Activated T-cell treated with anti-CD3 and anti-CD28 coated beads, Interleukin-2, amount 50 U/mL, for 4 hours (primary cell): ENCODE measurements at places on chromosomes 6 and 20.

DNA sequence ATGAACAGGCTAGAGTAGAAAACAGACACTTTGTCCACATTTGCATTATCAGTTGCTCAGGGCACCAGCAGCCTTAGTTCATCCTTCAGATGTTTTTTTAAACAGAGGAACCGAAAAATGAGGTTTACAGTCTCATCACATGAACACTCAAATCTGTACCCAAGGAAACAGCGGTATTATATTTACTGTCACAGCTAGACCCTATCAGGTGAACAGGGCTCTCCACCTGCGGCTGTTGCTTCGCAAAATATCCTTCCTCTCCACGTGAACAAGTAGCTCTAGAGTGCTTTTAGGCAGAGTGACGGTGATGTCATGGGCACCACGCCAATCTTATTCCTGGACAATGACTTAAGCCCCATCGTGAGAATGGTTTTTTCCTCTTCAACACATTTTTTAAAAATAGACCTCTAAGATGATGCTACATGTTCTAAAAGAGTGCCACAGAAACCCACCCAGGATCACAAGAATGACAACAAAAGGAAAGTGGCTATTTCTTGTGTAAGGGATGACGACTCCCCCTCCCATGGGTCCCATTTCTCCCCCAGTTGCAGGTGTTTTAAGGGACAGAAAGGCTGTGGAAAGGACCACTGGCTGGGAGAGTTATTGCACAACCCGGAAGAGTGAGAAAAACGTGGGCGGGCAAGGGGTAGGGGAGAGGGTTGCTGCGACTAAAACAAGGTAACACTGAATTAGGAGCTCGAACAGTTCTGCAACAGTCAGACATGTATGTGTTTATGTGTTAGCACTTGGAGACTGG lies 77.7 kb downstream of the EFHC1 start:
- no peak for DNase-seq

DNA sequence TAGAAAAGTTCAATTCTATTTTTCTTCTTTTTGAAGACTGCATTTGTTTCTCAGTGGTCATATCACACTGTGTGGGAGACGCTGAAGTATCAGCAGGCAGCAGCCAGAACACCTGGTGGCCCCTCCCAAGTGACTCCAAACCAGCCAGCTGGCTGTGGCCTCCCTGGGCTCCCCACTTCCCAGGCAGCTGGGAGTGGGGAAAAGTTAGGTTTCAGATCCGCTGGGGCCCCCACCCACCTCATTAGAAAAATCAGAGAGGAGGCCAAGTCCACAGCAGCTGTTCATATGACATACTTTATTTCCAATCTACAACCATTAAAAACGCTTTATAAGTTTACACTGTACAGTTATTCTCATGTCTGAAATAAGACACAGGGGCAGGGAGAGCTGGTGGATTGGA lies 3.6 kb upstream of the DSN1 start:
- DNase-seq, result no peak

DNA sequence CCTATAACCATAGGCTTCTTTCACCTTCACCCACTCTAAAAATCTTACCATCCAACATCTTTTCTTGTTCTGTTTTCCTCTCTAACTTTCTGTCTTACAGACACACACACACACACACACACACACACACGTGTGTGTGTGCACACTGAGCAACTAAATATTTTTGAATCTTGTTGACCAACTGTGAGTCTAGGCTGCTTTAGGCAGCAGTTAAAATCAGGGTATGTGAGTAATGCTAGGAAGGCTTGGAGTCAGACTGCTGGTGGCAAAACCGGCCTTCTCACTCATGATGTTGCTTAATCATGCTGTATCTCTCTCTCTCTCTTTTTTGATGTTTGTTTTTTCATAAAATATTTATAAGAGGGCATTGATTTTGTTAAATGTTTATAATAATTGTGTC lies 103.1 kb upstream of the TBX18 start:
- DNase-seq, result no peak

DNA sequence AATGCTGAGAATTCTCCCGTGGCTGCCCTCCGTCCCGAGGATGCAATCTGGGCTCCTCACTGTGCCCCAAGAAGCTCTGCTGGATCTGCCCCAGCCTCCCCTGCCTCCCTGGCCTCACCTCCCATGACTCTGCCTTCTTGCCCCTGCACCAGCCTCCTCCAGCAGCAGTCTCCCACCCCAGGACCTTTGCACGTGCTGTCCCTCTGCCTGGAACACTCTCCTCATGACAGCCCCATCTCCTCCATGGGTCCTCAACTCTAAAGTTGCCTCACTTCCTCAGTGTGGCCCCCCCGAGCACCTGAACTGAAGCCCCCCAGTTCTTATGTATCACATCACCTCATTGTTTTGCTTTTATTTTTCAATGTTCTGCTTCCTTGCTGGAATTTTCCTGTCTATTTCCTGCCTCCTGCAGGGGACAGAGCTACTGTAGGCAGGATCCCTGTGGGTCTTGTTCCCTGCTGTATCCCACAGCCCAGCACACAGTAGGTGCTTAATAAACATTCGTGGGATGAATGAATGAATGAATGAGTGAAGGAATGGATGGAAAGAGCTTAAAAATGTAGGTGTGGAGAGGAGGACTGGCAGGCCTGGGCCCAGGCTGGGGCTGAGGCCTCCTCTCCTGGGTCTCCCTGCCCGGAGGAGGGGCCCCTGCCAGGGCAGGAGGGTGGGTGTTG lies 42.2 kb downstream of the CEBPB start:
- no peak for DNase-seq

- DNase-seq, result no peak
Observed at GRCh38 chr6:12507636-12508035, 208.9 kb upstream of the PHACTR1 start.

GRCh38 chr6:155493694-155494143 lies 38.1 kb upstream of the NOX3 start:
- no peak for DNase-seq

DNA sequence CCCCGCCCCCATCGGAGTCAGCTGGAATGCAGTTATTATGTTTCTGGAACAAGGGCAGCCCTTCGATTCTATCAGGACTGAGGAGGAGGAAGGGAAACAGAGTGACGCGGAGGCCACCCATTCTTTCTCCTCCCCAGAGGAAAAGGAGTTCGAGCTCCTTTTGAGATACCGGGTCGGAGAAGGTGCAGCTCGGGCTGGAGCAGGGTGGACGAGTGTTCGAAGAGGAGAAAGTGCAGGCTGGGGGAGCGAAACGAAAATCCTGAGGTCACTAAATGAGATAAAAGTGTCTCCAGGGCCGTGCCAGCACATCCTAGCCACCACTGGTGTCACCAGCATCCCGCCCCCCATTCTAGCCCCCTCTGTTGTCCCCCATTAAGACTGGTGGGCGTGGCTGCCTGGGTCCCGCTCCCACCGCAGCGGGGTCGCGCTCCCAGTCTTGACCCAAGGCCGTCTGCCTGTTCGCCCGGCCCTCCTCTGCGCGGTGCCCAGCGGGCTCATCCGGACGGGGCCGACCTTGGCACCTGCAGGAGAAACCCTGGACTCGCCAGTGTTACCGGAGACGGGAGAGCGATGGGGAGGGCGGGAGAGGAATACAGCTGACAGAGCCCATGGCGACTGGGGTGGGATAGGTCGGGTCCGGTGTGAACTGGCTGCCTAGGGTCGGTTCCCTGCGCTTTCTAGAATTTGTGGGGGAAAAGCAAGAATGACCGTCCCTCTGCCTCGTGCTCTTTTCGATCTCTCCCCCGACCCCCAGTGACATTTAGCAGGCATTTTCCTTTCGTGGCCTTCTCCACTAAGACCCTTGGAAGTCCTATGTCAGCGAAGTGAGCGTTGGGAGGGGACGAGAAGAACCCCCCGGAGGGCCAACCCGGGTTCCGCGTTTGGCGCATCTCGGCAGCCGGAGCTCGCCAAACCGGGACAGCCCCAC lies 16.2 kb downstream of the FOXA2 start:
- no peak for DNase-seq

GRCh38 chr6:129419324-129419723 lies 290.7 kb downstream of the ARHGAP18 start:
- DNase-seq, result no peak

DNA sequence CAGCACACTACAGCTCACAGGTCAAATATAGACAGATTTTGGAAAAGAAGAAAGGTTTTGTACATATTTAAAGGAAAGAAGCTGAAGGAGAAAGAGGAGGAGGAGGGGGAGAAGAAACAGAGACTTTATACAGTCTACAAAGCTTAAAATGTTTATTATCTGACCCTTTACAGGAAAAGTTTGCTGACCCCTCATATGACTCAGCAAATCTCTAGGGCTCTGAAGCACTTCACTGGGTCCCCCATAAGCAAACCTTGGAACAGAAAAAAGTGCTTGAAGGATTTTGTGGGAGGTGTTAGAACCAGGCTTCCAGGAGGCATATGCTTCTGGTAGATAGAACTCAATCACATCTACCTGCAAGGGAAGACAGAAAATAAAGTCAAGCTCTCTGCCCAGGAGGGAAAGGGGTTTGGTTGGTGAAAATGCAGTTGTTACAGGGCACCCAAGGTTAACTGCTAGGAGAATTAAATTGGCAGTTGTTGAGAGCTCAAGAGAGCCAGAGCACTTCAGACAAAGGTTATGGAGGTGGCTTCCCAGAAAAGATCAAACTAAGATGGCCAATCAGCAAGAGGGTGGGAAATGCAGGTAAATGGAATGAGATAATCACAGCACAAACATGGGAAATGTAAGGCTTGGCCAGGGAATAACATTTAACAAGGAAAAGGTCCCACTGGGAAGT lies 207.4 kb upstream of the SGK1 start:
- no peak for DNase-seq

- DNase-seq, result no peak
Observed at GRCh38 chr6:4665489-4666417, 110.5 kb upstream of the CDYL start.

GRCh38 chr20:20083807-20084206 lies 31.5 kb downstream of the CFAP61 start:
- no peak for DNase-seq

DNA sequence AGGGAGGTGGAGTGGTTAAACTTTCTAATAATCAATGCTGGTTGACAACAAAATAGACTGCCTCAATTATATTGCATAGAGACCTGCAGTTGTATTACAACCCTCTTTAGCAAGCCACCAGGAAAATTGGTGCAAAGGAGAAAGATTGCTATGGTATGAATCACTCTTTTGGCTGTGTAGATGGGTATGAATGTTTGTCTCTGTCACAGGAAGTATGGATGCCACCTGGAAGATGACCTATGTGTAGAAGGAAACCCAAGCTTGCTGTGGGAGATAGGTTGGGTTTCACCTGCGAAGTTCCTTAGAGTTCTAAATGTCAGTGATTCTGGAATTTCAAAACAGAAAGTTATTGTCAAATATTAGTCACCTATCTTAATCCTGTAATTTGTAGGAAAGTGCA lies 134.6 kb downstream of the SOBP start:
- DNase-seq, result no peak

DNA sequence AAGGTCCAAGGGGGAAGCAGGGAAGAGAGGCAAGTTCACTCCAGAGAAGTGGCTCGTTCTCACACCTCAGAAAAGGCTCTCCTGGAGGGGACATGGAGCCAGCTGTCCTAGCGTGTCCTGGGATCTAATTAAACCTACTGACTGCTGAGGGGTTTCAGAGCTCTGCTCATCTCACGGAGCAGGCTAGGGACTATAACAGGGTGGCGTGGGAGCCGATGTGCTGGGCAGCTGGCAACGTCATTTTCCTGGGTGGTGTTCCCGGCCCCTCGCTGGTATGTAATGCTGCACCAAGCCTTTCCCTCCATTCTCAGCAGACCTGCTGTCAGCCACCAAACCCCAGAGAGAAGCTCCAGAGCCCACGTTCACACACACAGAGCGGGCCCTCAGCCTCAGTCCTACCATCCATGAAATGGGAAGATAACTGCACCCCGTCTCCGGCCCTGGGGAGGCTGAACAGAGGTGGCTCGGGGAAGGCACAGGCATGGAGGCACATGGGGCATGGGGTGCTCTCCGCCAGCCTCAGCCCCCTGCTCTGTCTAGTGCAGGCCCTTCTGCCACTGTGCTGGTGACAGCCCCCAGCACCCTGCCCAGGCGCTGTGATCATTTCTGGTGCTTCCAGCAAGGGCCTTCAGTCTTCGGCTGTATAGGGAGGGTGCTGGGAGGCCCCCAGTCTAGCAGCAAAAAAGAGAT lies 1.9 kb downstream of the CST7 start:
- no peak for DNase-seq

GRCh38 chr20:6838181-6838826 lies 70.8 kb downstream of the BMP2 start:
- DNase-seq, result no peak

DNA sequence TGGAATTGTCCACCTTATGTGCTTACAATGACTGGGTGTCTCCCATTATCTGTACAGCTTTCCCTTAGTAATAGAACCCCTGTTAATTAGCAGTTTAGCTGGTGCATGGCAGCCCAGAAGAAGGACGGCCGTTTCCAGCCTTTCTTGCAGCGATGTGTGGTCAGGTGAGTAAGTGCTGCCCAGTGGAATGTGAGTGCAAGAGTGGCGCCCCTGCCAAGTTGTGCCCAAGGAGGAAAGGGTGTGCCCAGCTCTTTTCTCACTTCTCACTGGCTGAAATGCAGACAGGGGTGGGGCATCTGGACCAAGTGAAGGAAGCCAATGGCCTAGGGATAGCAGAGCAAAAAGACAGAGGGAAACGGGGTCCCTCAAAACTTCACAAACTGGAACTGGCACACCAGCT lies 296.8 kb downstream of the PREX1 start:
- DNase-seq, result no peak

- DNase-seq, result no peak
Observed at GRCh38 chr6:47206626-47207025, 103.1 kb downstream of the TNFRSF21 start.

DNA sequence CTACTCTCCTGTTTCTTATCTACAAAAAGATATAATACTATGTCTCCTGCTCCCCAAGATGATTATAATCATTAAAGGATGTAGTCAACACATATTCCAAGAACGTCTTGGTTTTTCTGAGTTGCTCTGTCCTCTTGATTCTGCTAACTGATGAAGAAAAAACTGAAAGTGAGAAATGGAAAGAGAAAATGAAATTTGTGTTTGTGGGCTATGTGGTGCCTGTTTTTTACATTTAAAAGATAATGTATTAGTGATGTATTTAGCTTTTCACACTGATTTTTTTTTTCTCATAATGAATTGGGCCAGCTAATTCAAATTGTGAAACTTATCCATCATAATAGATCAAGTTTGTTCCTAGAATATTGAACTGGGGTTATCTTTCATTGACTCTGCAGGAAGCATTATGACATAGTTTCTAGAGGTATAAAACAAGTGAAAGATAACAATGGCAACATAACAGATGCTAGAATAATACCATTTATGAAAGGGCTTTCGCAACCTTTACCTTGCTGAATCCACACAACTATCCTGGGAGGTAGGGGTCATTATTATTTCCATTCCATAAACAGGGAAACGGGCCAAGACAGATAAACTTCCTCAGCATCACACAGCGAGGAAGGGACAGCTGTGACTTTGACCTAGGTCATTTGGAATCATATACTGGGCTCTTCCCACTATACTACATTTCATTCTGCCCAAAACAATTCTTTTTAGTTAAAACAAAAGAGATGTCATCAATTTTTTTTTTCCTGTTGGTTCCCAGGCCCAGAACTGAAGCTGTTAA lies 336.7 kb downstream of the GJA1 start:
- no peak for DNase-seq

DNA sequence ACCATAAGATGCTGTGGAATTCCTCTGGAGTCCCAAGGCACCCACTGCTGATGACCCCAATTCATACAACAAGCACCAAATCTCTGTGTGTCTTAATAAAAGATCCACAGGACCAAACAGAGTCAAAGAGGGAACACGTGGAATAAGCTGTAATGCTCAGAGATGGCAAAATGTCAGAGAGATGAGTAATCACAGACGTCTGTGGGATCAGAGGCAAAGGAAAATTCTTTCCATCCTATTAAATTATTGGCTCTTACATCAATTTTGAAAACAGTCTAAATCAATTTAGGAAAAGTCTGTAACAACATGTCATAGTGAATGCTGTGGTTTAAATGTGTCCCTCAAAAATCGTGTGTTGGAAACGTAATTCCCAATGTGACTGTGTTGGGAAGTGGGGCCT lies 17.5 kb upstream of the SAMD3 start:
- DNase-seq, result no peak
